ENCODE measurements at places on chromosomes 6 and 20.

GRCh38 chr6:128606611-128607010, 86.2 kb upstream of the PTPRK start:
- no peak for DNase-seq

- no peak for DNase-seq
These were observed 240.7 kb downstream of the RNGTT start for GRCh38 chr6:88722686-88723085.

DNA sequence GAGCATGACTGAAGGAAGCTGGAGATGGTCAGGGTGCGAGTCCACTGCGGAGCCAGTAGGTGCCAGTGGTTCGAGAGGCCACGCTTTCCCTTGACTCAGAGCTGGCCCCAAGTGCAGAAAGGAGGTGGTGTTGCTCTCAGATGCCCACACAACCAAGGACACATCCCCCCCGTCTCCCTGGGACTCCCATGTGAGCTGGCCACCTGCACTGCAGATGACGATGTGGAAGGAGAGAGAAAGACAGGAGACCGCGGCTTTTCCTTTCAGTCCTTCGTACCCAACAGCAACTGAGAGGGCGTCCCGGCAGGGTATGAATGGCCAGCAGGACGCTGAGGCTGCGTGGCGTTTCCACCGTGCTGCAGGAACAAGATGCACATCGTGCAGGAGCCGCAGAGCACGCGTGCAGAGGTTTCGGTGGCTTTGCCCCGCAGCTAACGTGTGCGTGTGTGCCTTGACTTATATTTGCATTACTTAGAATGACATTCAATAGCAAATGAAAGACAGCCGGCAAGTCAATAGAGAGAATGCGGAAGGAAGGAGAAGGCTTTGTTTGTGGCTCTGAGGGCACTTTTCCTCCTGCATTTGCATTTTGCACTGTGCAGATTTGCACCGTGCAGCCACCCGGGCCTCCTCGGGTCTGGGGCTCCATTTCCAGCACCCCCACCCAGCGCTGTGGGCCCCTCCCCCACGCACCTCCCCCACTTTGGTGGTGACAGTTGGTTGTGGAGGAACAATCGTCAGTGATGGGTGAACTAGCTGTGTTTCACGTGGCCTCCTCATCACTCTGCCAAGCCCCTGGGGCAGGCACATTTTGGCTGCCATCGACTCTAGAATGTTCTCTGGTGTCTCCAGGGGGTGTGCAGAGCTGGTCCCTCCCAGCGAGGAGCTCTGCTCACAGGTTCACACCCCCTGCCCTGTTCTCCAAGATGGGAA, 26.4 kb upstream of the BHLHE23 start:
- DNase-seq: no peak

DNA sequence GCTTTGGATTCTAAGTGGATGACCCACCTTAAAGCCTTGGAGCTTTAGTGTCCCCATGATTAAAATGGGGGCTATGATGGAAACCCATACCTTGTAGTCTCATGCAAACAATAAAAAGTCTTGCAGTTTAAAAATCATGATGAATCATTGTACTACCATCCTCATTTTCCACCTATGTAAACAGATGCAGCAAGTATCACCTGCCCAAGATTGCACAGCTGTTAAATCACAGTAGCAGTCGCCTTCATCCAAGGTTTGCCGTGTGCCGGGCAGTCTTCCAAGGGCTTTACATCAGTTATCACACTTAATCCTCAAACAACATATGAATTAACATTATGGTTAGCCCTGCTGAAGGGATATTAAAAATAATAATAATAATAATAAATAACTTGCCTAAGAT, 210.3 kb downstream of the FOXA2 start:
- no peak for DNase-seq

DNA sequence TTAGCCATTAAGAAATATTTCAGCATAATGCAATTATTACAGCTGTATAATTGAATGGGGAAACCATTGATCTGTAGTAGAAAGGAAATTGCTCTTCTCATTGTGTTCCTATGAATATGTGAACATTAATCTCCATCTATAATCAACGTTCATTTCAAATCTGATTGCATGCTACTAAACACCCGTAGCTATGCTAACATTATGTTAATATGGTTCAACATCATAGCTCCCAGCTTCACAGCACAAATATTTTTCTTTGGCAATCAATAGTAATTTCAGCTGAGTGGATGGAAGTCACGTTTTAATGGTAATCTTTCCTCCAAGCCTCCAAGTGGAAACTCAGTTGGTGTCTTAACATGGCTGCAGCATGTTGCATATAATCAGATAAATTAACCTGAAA, 454.4 kb downstream of the MAFB start:
- DNase-seq: no peak

- DNase-seq: no peak
These were observed 24.4 kb upstream of the ARID1B start for GRCh38 chr6:156752666-156753301.

DNA sequence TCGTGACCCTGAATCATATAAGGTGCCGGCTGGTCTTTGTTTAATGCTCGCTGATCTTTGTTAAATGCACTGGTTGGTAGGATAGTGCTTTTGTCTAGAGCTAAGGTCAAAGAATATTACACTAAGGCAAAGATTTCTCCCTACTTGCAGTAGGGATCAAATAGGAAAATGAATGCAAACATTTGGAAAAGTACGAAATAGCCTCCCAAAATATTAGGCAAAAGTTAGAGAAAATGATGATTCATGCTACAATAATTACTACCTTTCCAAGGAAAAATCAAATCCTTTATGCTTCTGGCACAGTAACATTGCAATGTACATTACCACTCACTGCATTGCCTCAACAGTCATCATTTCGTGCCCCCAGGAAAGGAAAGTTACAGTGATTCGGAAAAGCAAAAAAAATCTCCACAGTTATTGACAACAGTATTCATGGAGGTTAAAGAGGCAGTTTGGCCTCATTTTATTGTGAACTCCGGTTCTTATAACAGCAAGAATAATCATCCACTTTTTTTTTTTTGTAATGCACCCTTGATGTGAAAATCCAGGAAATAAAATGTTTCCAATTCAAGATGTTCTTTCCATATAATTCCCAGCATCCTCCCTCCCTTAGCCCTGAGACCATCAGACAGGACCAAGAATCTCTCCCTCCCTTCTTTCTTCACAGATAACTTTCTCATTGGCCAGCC, 61.7 kb upstream of the ZMYND8 start:
- no peak for DNase-seq

- DNase-seq: no peak
These were observed 258.3 kb upstream of the FOXQ1 start for GRCh38 chr6:1053586-1053985.

DNA sequence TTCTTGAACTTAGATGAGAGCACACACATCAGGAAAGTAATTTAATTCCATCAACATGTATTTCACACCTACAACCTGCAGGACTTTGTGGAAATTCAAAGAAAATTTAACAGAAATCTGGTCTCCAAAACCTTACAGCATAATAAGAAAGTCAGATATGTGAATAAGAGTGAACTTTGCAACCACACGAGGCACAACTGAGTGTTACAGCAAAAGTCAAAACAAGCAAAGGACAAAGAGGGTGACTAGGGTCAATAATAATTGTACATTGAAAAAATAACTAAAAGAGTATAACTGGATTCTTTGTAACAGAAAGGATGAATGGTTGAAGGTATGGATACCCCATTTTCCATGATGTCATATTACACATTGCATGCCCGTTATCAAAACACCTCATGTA, 113.8 kb downstream of the MTFR2 start:
- no peak for DNase-seq

- no peak for DNase-seq
These were observed 1.8 kb downstream of the EPHA7 start for GRCh38 chr6:93417421-93418013.
